Urothelium cell line (cell line): ENCODE measurements at places on chromosomes 16 and 17.

DNA sequence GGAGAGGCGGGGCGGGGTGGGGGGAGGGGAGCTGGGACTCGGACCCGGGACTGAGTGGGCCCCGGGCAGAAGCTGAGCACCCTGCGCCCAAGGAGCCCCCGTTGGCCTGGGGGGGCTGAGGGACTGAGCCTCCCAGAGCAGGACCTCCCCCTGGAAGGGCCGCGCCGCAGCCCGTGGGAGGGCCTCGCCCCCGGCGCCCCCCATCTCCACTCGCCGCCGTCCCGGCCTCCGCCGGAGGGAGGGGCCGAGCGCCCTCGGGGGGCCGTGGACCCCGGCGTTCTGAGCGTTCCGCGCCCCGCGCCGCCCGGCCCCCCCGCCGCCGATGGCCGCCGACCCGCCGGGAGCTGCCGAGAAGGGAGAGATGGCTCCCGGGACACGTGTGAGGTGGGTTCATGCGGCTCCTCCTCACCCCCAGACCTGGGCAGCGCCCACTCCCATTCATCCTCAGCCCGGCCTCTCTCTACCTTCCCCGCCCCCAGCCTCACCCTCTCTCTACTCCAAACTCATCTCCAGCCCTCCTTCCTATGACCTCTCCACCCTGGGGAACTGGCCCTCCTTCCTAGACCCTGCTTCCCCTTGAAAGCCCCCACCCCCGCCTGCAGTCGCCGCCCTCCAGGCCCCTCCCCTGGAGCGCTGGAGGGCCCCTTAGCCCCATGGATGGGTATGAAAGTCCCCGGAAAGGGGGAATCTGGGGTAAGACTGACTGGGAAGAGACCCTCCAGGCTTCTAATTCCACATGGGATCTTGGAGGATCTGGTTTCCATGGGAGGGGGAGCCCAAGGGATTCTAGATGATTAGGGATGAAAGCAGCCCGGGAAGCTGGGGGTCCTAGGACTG is 922 bp downstream of the FBXL19 start:
- DNase-seq: no peak

DNA sequence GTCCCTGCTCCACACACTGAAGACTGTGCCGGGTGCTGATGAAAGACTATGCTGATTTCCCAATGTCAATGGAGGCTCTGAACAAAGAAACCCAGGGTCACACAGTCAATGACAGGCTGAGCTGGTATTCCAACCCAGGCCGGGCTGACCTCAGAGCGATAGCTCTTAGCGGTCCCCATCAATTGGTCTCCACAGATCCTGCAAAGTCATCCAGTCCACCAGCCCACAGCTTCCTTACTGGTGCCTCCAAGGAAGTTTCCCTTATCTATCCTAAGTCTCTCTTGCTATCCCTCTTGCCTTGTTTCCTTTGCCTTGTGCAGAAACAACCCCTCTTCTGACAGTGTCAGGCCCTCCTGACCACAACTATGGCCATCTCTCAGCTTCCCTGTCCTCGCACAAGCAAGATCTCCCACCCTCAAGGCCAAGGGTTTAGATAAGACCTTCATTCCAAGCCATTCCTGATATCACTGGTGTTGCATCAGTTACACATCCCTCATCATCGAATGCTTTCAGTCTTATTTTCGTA is 52.7 kb upstream of the KSR1 start:
- no peak for DNase-seq

- DNase-seq: peak; percentile 34
Observed at GRCh38 chr17:2025622-2026309, 632 bp upstream of the RTN4RL1 start.

- peak; percentile 71 for DNase-seq
Observed at GRCh38 chr17:68399638-68400403, 57.5 kb downstream of the WIPI1 start.

DNA sequence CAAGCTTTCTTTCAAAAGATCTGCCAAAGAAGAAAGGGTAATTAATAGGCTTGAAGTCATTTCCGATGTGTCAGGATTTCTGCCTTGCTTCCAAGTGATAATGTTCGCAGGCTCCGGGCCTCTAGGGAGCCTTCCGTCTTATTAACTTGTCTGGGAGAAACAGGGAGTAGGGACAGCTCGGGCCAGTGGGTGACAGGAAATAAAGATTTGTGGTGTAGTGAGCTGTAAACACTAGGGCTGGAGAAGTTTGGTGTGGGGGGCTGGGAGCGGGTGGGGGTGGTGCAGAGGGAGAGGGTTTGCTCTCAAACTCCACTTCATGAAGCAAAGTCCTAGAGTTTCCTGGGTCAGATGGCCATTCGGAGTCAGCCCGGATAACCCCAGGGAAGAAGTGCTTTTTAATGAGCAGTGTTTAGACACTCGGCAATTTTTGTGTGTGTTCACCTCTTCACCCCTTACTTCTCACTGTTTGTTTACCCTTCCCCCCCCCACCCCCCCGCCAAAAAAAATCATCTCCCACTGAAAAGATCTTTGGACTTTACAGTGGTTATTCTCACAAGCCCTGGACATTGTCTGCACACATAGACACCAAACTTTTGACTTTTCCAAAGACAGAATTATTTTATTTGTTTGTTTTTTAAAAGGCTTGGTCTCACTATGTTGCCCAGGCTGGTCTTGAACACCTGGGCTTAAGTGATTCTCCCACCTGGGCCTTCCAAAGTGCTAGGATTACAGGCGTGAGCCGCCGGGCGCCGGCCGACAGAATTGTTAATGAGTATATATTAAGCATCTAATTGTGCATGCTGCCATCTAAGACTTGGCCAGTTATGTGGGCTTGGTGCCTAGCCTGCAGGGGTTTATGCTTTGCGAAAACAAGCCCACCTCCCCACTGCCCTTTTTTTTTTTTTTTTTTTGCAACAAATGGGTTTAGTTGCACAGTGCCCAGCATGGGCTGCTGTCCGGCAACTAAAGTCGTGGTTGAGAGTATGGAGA is 196.4 kb downstream of the CCDC182 start:
- DNase-seq: peak; percentile 34

- no peak for DNase-seq
Observed at GRCh38 chr16:27868180-27868579, 195.3 kb downstream of the GSG1L start.

DNA sequence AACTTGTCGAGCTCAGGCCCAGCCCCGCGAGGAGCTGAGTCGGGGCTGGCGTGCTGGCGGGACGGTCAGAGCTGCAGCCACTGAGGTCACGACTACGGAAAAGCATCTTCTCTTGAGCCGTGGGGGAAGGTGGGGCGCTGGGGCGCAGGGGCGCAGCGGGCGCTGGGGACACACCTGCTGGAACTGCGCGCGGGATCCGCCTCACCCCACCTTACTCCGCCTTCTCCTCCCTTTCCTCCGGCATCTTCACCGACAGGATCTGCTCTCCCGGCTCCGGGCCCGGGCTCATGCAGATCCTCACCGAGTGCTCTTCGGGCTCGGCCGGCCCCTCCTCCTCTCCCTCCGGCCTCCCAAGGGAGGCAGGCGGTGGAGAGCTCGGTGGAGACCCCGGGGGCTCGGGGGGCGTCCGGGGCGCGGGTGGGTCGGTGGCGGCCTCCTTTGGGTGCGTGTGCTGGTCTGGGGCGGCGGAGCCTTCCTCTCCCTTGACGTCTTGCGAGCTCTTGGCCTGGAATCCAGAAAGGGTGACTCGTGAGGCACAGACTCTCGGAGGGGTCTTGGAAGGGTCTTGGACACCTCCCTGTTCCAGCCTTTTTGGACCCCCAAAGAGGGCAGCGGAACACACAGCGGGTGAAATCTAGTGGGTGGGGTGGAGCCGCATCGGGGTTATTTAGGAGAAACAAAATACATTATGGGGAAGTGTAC is 81.8 kb upstream of the KIFC3 start:
- DNase-seq: no peak

DNA sequence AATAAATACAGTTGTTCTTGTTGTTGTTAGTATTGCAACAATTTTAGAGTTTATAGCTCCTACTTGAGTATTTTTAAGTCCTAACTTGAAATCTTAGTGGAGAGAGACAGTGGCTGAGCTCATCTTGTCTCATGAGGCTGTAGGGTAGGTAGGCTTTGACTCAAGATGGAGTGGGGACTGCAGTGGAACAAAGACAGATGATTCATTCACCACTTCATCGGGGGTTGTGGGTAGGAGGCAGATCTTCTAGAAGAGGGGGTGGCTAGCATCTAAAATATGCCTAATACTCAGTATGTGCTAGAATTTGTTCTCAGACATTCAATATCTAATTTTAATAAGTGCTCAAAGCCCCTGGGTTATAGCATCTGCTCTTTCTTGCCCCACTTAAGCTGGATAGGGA is 13.1 kb upstream of the MMD start:
- DNase-seq: peak; percentile 23

- DNase-seq: no peak
Observed at GRCh38 chr17:77865716-77866115, 92.8 kb upstream of the TNRC6C start.

DNA sequence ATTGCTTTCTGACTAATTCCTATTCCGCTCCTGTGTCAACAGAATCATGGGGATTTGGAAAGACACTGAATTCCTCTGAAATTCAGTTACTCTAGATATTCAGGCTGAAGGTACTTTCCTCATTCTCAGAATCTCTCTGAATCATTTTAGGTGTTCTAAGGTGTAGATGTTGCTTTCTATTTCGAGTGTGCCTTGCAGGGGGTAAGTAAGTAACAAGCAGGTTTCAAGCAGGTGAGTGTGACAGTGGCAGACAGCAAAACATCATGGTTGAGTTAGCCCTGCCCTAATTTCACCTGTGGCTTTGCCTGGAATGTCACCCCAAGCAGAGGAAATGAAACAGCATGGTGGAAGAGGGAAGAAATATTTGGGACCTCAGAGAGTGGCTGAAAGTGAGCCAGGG is 75.1 kb downstream of the SHISA9 start:
- no peak for DNase-seq

DNA sequence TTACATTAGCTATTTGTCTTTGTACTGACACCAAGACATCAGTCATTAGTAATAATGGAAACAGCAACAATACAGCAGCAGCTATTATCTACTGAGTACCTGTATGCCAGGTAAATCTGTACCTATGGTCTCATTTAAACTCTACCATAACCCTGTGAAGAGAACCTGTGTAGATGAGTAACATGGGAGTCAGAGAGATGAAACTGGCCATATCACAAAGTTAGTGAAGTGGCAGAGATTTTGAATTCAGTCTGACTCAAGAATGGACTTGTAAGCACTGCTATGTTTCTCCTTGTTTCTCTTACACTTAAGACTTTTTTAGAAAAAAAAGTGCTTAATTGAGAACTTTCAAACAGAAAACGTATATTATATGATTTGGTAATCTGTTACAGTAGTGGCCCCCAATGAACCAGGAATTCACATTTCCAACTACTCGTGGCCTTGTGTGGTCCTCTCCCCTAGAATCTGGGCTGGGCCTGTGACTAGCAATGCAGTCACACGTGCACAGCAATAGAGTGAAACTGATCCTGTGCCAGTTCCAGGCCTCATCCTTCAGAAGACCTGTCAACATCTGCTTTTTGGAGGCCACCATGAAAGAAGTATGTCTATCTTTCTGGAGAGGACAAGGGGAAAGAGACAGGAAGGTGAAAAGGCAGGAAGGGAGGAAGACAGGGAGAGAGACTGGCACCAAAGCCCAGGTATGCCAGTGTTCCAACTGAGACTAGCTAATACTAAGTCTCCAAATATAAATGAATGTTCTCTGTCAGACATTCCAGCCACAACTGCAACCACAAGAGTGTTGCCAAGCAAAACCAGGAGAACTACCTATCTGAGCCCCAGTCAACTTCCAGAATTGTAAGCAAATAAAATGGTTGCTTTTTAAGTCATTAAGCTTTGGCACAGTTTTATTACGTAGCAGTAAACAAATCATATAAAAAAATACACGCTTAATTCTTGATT is 12.0 kb downstream of the CRLF3 start:
- DNase-seq: no peak

GRCh38 chr17:74011966-74012365 is 191.5 kb upstream of the RPL38 start:
- no peak for DNase-seq

GRCh38 chr17:21286909-21287702 is 2.6 kb downstream of the MAP2K3 start:
- no peak for DNase-seq

GRCh38 chr16:28182801-28183200 is 29.0 kb downstream of the XPO6 start:
- no peak for DNase-seq

- DNase-seq: no peak
Observed at GRCh38 chr16:57700781-57701551, 6.4 kb downstream of the DRC7 start.

GRCh38 chr16:24151482-24151939 is 104.6 kb upstream of the CACNG3 start:
- DNase-seq: peak; percentile 35

DNA sequence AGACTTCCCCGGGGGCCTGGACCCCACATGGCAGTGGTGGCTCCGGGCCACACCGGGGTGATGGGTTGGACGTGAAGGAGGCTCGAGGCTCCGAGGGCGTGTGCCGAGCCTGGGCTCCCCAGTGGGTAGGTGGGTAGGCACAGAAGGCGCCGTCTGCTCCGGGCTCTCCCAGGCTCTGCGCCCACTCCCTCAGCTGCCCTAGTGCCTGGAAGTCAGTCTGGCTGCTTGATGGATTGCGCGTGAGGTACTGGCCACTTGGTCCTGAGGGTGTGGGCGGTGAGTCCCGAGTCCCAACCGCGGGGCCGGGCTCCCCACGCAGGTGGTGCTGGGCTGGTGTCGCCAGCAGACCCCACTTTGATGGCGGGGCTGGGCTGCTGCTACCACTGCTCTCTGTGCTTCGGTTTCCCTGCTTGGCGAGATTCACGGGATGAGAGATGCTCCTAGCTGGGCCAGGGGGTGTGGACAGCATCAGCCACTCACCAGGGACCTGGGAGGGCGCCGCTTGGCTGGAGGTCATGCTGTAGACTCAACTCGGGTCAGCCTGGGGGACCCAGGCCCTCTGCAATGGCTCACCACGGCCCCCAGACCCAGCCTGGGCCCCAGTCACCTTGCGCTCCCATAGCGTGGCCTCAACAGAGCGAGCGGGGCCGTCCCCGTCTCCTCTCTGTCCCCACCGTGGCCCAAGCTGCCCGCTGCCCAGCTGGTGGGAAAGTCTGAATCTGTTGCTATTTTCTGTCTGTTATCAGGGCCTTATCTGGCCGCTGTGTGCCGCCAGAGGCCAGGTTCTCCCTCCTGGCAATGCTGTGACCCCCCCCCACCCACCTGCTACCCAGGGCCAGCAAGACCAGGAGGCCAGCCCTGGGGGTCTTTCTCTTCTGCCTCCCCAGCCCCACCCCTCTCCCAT is 26.1 kb downstream of the ZFPM1 start:
- DNase-seq: no peak

DNA sequence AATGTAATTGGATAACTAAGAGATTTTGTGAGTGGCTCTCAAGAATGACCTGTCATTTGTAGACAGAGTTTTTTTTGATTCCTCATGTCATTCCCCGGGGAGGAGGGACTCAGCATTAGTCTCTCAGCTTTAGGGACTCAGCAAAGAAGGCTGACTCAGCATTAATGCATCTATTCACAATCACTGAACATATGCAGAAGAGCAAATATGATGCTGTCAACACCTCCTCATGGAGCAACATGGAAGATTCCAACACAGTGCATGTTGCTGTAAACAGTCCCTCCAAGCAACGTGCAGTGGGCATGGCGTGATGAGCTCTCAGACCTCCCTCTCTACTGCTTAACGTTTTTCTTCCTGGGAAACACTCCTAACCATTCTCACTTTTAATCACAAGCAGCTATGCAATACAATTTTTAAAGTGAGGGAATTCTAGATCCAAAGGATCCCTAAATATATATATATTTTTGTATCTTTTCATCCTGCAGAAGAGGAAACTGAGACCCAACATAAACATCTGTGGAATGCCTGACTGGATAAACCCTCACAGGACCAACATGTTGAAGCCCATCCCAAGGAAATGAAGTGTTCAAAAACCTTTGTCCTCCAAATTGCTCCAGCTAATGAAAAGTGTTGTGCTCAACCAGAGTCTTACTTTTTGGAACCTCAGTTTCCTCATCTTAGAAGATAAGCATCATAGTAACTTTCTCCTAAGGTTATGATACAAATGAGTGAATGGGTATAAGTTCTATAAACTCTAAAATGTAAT is 38.9 kb downstream of the TMEM100 start:
- DNase-seq: no peak
